ENCODE measurements at places on chromosomes 2 and 18.
A peak's percentile ranks its signal among the peaks of the same experiment; 100 is the strongest.

DNA sequence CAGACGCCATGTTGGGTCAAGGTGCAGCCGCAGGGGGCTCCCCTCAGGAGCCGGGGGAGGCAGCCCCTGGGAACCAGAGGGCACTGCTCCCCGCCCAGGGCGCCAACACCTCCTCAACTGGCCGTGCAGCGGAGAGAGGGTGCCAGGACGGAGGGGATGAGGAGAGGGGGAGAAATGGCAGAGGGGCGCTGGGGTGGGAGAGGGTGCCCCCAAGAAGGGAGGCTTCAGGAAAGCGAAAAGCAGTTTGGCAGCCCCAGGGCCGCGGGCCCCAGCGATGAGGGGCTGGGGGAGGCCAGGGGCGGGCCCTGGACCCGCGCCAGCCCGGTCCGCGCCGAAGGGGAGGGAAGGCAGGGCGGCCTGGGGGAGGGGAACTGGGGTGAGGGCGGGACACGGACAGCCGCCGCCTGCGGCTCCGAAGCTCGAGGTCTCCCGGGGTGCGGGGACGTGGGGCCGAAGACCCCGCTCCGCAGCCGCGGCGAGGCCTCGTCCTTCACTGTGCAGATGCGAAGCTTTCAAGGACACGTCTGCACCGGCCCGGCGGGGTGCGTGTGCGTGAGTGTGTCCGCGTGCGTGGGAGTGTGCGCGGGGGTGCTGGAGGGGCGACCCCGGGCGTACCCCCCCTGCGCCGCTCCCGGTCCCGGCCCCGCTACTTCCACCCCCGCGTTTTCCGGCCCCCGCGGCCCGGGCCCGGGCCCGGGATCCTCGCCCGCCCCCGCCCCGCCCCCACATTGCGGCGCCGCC lies 1.4 kb downstream of the DNMT3A start:
- peak; percentile 30 for DNase-seq

DNA sequence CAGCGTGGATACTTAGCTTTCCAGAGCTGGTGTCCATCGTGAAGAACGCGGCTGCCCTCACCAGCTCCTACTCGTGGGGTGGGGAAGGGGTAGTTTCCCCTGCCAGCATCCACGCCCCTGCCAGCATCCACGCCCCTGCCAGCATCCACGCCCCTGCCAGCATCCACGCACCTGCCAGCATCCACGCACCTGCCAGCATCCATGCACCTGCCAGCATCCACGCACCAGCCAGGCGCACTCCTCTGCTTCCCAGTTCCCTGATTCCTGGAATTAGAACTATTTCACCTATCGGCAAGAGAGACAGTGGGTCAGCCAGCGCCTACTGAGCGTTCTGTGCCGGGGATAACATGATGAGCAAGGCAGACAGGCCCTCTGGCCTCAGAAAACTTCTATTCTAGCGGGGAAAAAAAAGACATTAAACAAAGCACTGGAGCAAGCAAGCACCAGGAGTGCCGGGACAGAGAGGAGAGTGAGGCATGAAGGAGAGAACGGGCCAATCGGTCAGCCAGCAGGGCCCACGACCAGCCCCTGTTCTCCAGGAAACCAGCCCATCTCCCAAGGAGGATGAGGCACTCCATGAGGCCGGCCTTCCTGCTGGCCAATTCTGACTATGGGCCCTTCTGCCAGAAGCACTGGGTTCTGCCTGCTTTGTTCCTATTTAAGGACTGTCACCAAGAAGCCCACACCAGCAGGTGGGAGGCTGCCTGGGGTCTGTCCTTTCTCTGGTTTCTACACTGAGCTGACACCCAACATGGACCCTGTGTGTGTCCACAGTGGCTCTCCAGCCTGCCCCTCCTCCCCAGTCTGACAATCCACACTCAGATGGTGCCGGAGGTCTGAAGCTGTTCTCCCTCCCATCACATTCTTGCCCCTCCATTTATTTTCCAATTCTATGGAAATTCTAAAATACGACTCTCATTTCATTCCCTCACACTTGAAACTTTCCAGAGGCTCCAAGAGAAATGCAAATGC lies 78.4 kb upstream of the SALL3 start:
- DNase-seq = no peak

GRCh38 chr2:229133155-229133772 lies 137.8 kb downstream of the PID1 start:
- peak; percentile 21 for DNase-seq

GRCh38 chr2:21008790-21009661 lies 34.8 kb downstream of the APOB start:
- DNase-seq = no peak

GRCh38 chr2:23330214-23330613 lies 54.8 kb upstream of the KLHL29 start:
- no peak for DNase-seq

GRCh38 chr2:23448906-23449305 lies 63.9 kb downstream of the KLHL29 start:
- DNase-seq = no peak

- DNase-seq = no peak
Measured at GRCh38 chr2:5144159-5144558, 548.0 kb upstream of the SOX11 start.

- no peak for DNase-seq
Measured at GRCh38 chr2:63875559-63876245, 34.0 kb downstream of the UGP2 start.

DNA sequence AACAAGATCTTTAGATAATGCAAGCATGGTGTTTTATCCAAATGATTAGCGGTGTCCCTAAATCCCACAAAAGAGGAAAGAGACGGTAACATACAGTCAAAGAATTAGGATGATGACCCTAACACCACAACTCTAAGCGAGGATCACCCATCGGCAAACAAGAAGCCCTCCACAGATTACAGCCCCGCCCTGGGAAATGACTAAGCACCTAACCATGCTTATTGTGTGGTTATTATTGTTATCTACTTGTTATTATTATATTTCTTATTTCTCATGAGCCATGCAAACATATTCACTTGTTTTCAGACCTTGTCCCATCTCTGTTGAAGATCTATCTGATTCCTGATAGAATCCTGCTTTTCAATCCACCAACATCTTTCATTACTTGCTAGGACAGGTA lies 651.3 kb downstream of the NYAP2 start:
- DNase-seq = no peak

DNA sequence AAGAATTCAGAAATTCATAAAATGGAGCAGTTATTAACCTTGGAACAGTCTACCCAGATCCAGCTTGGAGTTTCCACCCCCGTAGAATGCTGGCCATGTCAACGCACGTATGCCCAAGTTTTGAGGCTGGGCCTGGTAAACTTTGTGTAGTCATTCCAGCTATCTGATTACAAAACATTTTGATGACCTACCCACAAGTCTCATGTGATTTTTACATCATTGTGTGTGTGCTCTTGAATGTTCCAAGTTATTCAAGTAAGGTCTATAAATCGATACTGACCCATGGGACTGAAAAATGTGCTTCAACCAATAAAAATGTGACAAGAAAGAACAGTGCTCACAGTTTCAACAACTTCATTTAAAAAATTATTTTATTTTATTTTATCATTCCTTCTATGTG lies 32.5 kb upstream of the ICOS start:
- DNase-seq = no peak

GRCh38 chr2:60262178-60262577 lies 291.3 kb downstream of the BCL11A start:
- no peak for DNase-seq

GRCh38 chr2:177147093-177147694 lies 65.4 kb upstream of the HNRNPA3 start:
- peak; percentile 34 for DNase-seq

GRCh38 chr2:4445821-4446220 lies 742.4 kb downstream of the DCDC2C start:
- DNase-seq = no peak

GRCh38 chr2:219430633-219431615 lies 3.7 kb upstream of the SPEG start:
- DNase-seq = no peak

Measured in NCI-H2029 (cell line).